ENCODE measurements at places on chromosomes 7 and 10.

- no peak for DNase-seq
Observed at GRCh38 chr7:132930881-132931280, 151.0 kb downstream of the CHCHD3 start.

- DNase-seq: peak; percentile 44
Observed at GRCh38 chr10:21732067-21732772, 198.2 kb downstream of the MLLT10 start.

- DNase-seq: no peak
Observed at GRCh38 chr7:124113045-124113444, 80.2 kb upstream of the TMEM229A start.

DNA sequence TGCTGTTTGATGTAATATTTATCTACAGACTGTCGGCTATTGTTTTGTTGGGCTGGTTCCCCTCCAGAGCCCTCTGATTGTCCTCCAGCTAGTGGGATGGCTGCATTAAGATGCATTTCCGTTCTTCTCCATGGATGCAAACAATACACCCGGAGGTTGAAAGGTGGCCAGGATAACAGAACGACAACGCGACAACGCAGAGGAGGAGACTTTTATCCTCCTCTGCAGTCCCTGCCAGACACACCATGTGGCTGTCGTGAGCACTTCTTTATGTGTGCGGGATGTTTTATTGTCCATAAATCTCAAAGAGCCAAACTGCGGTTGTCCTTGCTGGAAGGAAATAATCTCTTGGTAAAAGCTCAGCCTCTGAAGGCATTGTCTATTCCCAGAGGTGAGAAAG lies 39.1 kb upstream of the TCERG1L start:
- DNase-seq: no peak

DNA sequence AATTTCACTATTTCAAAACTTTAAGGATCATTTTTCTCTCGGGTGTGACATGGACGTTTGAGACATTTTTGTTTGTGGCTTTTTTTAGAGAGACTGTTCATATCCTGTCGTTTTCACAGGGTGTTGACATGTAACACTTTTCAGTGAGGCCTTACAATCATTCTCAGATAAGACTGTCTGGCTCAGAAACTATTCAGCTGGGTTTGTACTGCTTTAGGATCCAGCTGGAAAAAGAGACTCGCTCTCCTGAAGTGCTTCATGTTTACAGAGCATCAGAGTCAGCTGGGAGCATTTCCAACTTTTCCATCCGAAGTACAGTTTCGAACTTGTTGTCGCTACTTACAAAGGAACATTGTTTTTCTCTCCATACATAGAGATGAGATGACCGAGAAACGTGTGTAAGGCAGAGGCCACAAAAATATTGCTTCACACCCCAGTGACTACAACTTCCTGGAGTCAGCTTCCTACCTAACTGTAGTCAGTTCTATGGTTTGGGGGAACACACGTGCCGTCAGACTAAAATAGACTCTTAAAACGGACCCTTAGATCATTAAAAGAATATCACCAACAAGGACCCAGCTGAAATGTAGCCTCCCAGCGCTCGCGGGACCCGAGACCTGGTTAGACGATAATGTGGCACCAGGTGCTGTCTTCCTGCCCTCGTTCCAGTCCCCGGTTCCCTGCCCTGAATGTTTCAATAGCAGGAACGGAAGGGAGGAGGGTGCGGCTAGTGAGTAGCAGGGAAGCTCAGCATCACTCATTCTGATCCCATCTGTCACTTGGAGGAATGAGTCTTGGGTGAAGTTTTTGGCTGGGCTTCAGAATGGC lies 78.0 kb downstream of the MKI67 start:
- peak; percentile 55 for DNase-seq

DNA sequence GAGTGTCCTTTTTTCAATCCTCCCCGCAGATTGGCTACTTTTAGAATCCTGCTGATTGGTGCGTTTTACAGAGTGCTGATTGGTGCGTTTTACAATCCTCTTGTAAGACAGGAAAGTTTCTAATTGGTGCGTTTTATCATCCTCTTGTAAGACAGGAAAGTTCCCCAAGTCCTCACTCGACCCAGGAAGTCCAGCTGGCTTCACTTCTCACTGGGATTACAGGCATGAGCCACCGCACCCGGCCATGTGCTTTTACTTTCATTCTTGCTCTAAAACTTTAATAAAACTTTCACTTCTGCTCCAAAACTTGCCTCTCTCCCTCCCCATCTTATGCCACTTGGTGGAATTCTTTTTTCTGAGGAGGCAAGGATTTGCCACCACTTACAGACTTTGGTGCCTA lies 17.0 kb upstream of the WAPL start:
- DNase-seq: no peak

DNA sequence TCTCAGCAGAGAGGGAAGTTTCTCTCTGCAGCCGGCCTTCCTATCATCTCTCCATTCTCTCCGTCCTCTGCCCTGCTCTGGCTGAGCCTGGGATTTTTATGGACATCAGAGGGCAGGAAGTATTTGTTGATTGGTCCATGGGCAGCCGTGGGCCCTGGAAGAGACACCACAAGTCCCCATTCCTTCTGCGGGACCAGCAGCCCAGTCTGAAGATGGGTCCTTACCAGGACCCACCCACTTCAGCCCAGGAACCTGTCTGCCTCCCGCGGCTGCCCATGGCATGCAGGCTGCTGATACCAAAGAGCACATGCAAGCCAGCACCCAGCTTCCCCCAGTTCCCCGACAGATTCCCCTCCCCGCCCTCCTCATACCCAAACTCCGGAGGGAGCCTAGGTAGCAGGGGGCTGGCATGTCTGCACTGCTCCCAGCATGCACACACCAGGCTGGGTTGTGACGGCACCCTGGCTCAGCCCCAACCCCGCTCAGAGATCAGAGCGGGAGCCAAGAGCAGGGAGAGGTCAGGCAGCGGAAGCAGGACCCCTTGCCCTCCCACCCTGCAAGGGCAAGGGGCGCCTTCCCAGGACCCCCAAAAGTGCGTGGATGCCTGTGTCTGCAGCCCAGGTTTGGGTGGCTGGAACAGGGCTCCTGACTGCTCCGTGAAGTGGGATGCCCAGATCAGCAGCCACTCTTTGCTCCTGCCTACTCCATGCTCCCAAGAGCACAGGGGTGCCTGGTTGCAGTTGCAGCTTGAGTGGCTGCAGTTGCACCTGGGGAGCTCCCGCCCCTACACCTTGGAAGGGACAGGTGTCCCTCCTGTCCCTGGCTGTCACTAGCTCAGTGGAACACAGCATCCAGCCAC lies 538.6 kb upstream of the POT1 start:
- DNase-seq: no peak

GRCh38 chr10:14585287-14586193 lies 189.2 kb downstream of the FAM107B start:
- no peak for DNase-seq

- no peak for DNase-seq
Observed at GRCh38 chr7:131170440-131171271, 157.0 kb upstream of the MKLN1 start.

DNA sequence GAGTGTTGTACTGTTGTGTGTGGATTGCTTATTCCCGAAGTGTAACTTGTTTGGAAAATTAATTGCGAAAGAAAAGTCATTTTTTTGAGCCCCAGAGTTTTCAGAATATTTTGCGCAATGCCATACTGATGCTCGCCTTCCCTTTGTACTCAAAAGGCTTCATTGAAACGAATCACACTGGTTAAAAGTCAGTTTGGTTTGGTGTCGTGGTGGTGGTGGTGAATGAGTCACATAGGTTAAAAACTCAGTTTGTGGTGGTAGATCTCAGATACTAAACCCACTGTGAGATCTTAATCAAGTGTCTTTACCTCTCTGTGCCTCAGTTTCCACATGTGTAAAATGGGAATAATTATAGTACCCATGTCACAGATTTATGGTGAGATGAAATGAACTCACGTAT lies 61.1 kb upstream of the IL6 start:
- no peak for DNase-seq

GRCh38 chr10:72076756-72077155 lies 11.6 kb downstream of the SPOCK2 start:
- no peak for DNase-seq

- peak; percentile 83 for DNase-seq
Observed at GRCh38 chr10:73889014-73889413, 14.7 kb upstream of the CAMK2G start.

GRCh38 chr10:31011017-31011664 lies 20.5 kb downstream of the ZNF438 start:
- no peak for DNase-seq

- DNase-seq: no peak
Observed at GRCh38 chr10:80714566-80714965, 176.9 kb downstream of the SH2D4B start.

DNA sequence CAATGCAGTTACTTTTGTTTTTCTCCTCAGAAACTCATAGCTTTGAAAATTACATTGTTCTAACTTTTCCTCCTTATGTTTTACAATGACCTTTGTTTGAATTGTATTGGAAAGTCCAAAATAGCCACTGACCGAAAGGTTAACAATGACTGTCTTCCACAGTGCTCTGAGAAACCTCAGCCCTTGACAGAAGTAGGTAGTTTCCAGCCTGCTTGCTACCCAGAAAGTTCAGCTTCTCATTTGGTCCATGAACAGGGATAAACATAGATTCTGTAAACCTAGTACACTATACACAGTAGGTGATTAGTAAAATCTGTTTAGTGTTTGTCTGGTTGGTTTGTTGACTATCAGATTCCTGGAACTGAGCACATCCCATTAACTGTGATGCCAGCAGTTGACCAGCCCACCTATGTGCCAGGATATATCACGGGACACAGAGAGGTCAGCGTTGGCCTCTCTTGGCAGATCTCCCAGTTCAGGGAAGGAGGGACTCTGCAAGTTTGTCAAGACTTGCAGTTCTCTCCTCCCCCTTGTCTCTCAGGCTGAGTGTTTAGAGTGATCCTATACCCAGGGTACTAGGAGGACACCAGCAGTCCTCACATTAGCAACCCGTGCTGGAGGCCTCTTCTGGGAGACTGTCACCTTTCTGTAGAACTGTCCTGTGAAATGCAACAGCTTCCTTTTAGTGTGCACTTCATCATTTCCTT lies 297.6 kb downstream of the ARHGAP12 start:
- DNase-seq: no peak

DNA sequence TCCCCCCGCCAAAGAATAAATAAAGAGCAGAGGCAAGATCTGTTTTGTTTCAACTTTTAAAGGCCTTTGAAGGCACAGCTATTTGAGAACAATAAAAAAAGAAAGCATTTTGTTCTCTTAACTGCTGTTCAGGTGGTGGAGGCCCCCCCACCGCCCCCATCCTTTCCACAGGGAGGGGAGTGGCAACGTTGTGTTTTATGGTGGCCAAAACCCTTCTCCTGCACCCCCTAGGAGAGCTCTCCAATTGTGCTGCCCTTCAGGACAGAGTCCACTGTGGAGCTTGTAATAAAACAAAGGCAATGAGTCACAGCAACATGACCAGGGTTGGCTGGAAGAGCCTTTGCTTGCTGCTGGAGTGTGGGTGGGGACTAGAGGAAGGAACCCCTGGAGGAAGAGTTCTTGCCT lies 987.9 kb downstream of the KCNMA1 start:
- no peak for DNase-seq

DNA sequence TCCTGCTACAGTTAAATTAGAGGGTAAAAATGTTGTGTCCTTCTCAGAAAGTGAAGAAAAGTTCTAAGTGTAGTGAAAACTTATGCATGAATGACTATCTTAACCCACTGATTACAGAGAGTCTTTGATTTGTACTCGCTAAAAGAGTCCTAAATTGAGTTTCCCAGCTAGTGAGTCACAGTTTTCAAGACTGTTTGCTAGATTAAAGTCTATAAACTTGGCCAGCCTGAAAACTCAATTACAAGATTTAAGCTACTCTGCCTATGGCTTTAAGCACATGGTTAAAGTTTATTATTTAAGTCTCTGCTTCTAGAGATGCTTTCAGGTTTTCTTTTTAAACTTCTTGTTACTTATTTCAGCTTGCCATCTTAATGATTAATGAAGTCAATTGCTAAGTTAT lies 44.4 kb downstream of the MRPS24 start:
- no peak for DNase-seq

GRCh38 chr7:107494884-107495283 lies 25.0 kb downstream of the GPR22 start:
- DNase-seq: no peak

GRCh38 chr7:142896741-142897379 lies 11.3 kb upstream of the TRPV6 start:
- DNase-seq: no peak

DNA sequence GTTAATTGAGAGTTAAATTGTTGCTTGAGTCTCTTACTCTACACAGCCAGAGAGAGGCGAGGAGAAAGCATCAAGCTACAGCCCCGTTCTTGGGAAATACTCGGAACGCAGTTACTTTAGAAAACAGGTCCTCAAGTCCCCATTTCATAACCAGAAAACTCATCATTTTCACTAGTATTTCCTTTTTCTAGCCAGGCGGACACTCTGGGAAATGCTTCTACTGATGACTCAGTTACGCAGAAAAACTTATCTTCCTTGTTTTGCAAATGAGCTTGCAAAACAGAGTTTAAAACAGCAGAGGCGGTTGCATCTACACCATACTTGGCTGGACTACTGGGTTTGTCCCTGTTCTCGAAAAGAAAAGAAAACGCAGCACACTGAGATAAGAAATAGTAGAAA lies 111.4 kb upstream of the FGFR2 start:
- DNase-seq: no peak

- no peak for DNase-seq
Observed at GRCh38 chr7:142057101-142057500, 54.4 kb upstream of the MGAM2 start.

DNA sequence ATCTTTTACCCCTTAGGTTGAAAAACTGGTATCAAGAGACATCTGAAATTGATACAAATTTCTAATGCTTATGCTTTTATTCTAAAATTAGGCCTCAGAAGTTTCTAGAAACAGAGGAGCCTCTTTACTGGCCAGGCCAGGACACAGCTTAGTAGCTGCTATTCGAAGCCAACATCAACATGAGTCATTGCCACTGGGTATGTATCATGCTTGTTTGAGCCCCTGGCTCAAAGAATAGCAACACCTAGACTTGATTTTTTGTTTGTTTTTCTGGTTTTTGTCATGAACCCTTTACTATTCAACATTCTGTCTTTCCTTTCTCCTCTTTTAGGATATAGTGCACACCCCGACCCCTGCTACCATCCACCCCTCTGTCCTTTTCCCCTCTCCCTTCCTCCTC lies 90.9 kb upstream of the STK17A start:
- no peak for DNase-seq

DNA sequence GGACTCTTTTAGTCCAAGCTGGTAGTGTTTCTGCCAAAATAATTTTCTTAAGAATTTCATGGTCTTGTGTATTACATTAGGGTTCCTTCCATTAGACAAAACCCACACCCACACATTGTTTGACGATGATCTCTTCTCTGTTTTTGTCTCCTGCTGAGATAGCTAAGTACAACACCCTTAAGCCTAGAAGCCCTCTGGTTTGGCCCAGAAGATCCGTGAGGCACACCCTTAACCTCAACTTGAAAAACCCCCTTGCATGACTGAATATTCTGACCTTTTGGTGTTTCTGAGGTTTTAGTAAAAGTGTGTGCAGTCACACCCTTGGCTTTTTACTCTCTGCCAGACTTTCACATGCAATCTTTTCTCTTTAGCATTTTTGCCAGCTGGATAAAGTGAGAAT lies 29.3 kb upstream of the ERCC6 start:
- DNase-seq: no peak

GRCh38 chr7:123746931-123747488 lies 1.8 kb downstream of the WASL start:
- no peak for DNase-seq

- no peak for DNase-seq
Observed at GRCh38 chr7:101023839-101024238, 4.0 kb downstream of the MUC17 start.

GRCh38 chr10:88226071-88226659 lies 357.0 kb downstream of the RNLS start:
- no peak for DNase-seq

Data from CD4-positive, alpha-beta T cell treated with Interleukin-4 for 1 hour (primary cell).